Jurkat, Clone E6-1 (cell line): ENCODE measurements at places on chromosomes 6 and 20.

- no peak for DNase-seq
These were observed 13.7 kb downstream of the PNLDC1 start for GRCh38 chr6:159813781-159814180.

GRCh38 chr20:38883081-38883980 lies 42.9 kb upstream of the FAM83D start:
- DNase-seq = no peak

DNA sequence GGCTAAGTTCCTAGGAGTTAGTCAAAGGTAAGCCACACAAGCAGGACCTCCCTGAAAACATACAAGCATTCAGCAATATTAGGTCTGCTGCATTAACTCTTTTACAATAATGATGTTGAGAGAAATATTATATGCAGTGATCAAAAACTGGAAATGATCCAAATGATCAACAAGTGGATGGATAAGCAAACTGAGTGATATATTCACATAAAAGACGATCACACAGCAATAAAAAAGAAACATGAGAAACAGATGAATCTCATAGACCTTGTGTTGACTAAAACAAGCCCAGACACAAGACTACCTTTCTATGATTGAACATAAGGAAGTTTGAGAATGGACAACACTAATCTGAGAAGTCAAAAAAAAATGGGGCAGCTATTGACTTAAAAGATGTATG lies 39.9 kb downstream of the LMBRD1 start:
- no peak for DNase-seq

DNA sequence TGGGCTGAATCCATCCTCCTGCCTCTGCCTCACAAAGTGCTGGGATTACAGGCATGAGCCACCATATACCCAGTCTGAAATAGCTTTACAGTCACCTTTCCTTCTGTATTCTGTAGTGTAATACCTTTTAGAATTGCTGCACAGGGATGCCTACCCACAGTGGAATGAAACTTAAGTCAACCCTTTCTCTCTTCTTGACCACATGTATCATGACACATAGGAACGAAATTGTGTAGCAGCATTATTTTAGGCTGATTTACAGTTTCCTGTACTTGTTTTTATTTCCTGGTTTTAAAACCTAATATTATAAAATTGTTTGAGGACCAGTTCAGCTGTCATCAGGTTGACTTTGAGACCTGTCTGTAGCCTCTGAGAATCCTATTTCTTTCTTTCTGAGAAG lies 297.8 kb downstream of the ZFAND3 start:
- DNase-seq = no peak

- no peak for DNase-seq
These were observed 43.8 kb upstream of the FOXQ1 start for GRCh38 chr6:1267790-1268762.

- DNase-seq = no peak
These were observed 6.7 kb downstream of the SFT2D1 start for GRCh38 chr6:166335378-166336302.

DNA sequence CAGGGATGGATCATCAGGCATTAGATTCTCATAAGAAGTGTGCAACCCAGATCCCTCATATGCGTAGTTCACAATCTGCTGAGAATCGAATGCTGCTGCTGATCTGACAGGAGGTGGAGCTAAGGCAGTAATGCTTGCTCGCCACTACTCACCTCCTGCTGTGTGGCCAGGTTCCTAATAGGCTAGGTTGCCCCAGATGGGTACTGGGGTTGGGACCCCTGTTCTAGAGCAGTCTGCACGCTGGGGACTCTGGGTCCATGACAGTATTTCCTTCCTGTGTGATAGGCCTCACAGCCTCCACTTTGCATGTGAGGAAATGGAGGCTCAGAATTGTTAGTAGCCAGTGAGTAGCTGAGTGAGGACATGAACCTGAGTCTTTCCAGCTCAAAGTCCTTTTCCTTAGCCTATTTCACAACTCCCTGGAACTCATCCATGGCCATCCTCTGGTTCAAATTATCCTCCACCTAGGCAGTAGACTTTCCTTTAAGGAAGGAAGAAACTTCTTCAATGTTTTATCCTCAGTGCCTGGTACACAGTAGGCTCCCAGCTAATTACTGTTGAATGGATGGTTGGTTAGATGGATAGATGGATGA lies 117.2 kb downstream of the SYCP2 start:
- DNase-seq = no peak

- DNase-seq = no peak
These were observed 31.6 kb downstream of the PSMG4 start for GRCh38 chr6:3290149-3290930.
